ENCODE measurements at places on chromosomes 6 and 20. TPM values are rescaled to one million over a fixed set of nuclear protein-coding genes. Genes with fewer than 3 reads are reported as not detected.

The ALDH8A1 gene
- 1.5 TPM for total RNA-seq

The STX16 gene
- 99.7 TPM for total RNA-seq

The MYBL2 gene
- 113 TPM for total RNA-seq

The TRIM40 gene
- total RNA-seq: 0.29 TPM

The PLEKHG1 gene
- total RNA-seq: 9.7 TPM

The NRSN1 gene
- 0.14 TPM for total RNA-seq
